ENCODE measurements at places on chromosomes 7 and 10.

DNA sequence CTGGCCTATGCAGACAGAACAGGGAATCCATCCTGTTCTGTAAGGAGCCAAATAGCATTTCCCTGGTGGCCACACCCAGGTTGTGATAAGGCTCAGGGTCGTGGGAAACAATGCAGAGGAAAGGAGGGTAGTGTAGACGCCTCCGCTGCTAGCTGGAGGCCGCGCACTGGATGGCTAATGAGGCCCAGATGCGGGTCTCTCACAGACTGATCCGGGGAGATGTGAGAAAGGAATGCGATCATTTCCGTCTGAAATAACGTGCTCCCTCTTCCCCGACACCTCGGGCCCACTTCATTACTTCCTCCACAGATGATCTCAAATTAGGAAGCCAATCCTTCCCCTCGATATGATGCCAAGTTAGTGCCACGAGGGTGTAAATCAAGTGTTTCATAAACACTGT, 203.3 kb downstream of the TAX1BP1 start:
- DNase-seq = no peak

DNA sequence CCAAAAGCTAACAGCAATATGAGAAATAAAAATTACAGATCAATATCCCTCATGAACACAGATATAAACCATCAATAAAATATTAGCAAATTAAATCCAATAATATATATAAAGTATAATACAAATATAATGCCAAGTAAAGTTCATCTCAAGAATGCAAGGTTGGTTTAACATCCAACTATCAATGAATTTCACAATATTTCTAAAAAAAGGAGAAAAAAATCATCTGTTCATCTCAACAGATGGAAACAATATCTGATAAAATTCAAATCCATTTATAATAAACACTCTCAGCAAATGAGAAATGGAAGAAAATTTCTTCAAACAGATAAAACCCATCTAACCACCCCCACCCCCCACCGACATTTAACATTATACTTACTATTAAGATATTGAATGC, 86.9 kb downstream of the SIRT1 start:
- no peak for DNase-seq

- DNase-seq = no peak
Observed at GRCh38 chr10:89309156-89310055, 7.6 kb downstream of the IFIT2 start.

- no peak for DNase-seq
Observed at GRCh38 chr10:103533827-103534226, 40.3 kb downstream of the NEURL1 start.

Data from H9 (cell line).